ENCODE measurements at places on chromosomes 11 and 22. TPM values are rescaled to one million over a fixed set of nuclear protein-coding genes. Genes with fewer than 3 reads are reported as not detected.

MGAT3 gene
- total RNA-seq, result 0.27 TPM

BTBD18 gene
- not detected for total RNA-seq

- DNase-seq, result no peak
Measured at GRCh38 chr11:36565031-36565610, 2.7 kb upstream of the RAG1 start.

NRGN gene
- total RNA-seq, result 0.27 TPM

DNA sequence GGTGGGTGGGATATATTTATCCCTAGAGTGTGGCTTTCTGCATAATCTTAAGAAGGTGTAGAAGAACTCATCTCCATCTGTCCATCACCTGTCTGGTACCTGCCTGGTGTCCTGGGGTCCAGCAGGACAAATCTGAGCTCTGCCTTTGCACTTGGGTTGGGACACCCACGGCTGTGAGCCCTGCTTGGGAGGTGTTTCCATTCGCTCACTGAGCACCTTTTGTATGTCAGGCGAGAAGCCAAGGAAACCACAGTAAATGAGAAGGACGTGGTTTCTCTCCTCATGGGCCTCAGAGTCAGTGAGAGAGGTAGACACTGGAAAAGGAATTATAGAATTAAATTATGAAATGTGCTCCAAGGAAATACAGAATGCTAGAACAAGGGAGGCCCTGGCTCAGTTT, 555.9 kb downstream of the MIAT start:
- DNase-seq, result no peak

LDHAL6A gene
- total RNA-seq, result not detected

DNA sequence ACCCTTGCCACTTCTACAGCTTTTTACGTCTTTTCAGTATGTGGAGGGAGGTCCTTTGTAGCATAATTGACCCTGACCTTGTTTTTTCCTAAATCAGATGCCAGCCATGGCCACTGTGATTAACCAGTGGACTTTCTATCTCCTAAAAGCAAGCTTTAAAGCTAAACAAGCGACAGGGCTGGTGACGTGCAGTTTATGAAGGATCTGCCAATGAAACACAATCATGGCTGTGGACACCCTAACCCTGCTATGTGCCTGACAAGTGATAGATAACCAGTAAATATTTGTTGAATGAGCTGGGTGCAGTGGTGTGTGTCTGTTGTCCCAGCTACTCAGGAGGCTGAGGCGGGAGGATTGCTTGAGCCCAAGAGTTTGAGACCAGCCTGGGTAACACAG, 64.2 kb downstream of the LIF start:
- no peak for DNase-seq

DNA sequence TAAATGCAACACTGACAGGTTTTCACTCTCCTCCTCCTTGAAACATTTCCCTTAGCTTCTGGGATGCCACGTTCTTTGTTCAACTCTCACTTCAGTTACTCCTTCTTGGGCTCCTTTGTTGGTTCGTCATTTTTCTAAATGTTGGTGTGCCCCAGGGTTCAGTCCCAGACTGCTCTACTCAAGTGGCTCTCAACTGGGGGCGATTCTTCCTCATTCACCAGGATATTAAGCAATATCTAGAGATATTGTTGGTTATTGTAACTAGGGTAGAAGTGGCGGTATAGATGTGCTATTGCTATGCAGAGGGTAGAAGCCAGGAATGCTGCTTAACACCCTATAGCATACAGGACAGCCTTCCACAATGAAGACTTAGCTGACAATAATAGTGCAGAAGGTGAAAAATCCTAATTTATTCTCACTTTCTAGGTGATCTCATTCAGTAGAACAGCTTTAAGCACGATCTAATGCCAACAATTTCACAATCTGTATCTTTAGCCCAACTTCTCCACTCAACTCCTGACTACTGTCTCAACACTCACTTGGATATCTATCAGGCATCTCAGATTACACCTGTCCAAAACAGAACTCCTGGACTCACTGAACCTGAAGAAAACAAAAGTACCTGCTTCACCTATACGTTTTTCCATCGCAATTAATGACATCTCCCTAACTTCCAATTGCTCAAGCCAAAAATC, 4.6 kb downstream of the NUP160 start:
- DNase-seq, result peak; percentile 20

- DNase-seq, result peak; percentile 40
Measured at GRCh38 chr11:62012451-62012831, 45.0 kb upstream of the FTH1 start.

GRCh38 chr11:8357891-8358566, 94.4 kb upstream of the LMO1 start:
- DNase-seq, result no peak

DNA sequence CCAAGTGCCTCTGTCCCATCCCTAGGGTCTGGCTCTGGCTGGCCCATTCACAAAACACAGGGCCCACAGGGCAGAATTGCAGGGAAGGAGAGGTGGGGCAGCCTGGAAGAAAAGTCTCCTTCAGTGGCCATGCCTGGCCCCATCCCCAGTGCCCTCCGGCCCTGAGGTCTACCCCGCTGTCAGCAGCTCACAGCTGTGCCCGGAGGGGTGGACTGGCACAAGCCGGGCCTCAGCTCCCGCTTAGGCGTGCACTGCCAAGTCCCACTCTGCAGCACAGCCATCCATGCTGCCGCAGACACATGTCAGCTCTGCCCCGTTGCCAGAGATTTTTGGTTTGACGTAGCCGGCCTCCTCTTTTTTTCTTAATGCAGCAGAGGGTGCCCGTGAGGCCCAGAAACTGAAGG, 3.9 kb upstream of the SCN2B start:
- peak; percentile 18 for DNase-seq

DBX1 gene
- not detected for total RNA-seq

DNA sequence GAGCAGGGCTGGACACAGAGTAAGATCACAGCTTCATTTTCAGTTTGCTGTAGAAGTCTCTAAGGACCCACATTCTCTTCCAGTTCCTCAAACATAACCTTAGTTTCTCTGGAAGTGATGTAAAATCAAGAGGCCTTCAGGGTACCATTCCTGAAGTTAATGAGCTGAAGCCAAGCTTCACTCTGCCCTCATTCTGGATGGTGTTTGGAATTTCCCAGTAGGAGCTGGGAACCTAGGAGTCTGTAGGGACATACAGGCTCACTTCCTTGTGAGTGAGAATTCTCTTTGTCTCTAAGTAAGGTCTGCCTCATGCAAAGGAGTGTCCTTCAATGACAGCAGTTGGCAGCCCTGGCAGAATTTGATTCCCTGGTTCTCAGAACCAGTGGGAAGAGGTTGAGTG, 142.4 kb upstream of the NARS2 start:
- no peak for DNase-seq

ZNF280B gene
- 0.45 TPM for total RNA-seq

DRD4 gene
- 0.16 TPM for total RNA-seq

TMEM191C gene
- 0.08 TPM for total RNA-seq

GRCh38 chr11:64880240-64881001, 2.0 kb upstream of the EHD1 start:
- no peak for DNase-seq

AP1B1 gene
- total RNA-seq, result 46.3 TPM

- no peak for DNase-seq
Measured at GRCh38 chr11:129767827-129768226, 47.8 kb upstream of the TMEM45B start.

DNA sequence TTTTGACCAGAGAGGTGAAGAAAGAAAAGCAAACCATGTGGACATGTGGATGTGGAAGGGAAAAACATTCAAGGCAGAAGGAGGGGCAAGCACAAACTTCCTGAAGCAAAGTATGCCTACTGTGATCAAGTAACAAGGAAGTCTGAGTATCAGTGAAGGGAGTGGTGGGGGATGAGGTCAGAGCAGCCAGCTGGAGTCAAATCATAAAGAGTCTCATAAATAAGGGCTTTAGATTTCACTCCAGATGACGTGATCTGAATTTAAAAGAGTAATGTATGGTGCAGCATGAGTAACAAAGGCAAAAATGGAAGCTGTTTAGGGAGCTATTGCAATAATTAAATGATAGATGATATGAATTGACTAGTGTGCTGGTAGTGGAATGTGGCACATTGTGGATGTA, 665.4 kb upstream of the CCDC90B start:
- no peak for DNase-seq

DNA sequence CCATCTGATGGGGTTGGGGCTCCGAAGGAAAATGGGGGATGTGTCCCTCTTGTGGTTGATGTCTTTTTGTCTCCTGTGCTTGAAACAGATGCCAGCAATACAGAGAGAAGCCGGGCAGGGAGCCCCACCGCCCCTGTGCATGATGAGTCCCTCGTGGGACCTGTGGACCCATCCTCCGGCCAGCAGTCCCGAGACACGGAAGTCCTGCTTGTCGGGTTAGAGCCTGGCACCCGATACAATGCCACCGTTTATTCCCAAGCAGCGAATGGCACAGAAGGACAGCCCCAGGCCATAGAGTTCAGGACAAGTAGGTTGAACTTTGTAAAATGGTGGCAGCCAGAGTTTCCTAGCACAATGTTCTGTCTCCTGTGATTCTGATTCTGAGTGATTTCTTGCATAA, 91.7 kb upstream of the OR4B1 start:
- DNase-seq, result no peak

- DNase-seq, result no peak
Measured at GRCh38 chr11:35293035-35293434, 126.3 kb downstream of the SLC1A2 start.

Data from fibroblast of the aortic adventitia (primary cell).